ENCODE measurements at places on chromosomes 11 and 22.

GRCh38 chr22:30282616-30283046 lies 6.7 kb downstream of the CASTOR1 start:
- peak; percentile 7 for DNase-seq

DNA sequence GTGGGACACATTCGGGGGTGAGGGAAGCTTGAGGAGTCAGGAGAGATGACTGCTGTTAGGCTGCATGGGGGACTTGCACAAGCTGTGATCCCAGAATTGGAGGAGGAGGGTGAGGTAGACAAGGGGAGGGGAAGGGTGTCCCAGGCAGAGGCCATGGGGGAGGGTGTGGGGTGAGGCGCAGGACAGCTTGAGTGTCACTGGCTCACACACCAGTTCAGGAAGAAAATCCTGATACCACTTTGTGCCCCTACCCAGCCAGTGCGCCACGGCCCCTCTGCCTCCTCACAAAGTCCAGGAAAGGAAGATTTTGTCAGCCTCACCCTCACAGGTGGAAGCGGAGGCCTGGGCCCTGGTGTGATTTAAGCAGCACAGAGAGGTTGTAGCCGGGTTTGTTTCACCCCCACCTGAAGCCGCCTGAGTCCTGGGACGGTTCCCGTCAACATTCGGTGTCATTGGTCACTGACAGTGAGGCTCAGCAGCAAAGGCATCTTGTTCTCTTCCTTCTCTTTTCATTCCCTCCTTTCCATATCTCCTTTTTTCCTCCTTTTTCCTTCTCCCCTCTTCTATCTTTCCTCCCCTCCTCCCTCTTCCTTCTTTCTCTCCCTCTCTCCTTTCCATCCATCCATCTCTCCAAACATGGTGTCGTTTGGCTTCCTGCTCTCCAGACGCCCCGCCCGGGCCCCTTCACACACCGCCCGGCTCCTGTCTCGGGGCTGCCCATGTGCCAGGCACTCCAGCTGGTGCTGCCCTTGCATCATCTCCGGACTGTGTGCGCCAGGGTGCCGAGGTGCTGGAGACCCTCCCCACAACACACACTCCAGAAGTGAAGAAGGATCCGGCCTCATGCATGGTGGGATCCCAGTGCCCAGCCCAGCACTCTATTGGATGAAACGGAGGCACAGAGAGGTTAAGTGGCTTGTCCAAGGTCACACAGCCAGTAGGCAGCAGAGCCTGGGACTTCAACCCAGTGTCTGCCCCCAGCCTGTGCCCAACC lies 89.3 kb downstream of the MPPED1 start:
- no peak for DNase-seq

DNA sequence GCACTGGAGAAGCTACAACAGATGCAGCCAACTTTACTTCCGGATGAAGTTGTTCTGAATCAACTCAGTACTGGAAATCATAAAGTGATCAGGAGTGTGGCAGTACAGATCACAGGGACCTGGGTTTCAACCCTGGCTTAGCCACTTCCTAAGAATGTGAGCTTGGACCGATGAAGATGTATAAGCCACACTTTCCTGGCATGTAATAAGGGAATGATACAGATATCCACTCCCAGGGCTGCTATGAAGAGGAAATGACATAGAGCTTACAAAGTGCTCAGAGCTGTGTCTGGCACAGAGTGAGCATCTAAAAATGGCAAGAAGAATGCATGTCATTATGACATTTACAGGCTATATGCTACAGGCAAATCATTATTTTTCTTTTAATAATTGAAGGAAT lies 378.7 kb downstream of the NTM start:
- no peak for DNase-seq

DNA sequence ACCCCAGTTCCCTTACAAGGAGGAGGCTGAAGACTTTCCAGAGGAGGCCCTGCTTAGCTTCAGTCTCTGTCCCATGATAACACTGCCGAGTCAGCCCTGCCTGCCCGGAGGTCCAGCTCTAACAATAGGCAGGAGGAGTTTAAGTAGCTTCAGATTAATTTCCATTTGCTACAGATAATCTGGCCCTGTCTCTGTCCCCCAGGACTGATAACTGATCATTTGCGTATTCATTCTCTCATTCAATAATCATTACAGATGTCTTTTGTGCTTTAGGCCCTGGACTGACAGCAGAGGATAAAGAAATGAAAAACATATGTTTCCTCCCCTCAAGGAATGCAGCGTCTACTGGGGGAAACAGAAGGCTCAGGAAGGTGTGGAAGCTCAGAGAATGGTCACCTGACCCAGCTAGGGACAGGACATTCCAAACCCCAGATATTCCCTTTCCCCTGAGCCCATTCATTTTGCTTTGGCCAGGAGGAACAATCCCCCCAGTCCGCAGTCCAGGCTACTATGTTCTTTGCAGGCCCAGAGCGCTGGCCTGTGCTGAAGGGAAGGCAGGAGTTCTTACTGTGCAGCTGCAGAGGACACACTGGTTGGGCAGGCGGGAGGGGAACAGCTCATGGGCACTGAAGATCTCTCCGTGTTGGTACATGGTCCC lies 20.8 kb downstream of the CHRDL2 start:
- no peak for DNase-seq

DNA sequence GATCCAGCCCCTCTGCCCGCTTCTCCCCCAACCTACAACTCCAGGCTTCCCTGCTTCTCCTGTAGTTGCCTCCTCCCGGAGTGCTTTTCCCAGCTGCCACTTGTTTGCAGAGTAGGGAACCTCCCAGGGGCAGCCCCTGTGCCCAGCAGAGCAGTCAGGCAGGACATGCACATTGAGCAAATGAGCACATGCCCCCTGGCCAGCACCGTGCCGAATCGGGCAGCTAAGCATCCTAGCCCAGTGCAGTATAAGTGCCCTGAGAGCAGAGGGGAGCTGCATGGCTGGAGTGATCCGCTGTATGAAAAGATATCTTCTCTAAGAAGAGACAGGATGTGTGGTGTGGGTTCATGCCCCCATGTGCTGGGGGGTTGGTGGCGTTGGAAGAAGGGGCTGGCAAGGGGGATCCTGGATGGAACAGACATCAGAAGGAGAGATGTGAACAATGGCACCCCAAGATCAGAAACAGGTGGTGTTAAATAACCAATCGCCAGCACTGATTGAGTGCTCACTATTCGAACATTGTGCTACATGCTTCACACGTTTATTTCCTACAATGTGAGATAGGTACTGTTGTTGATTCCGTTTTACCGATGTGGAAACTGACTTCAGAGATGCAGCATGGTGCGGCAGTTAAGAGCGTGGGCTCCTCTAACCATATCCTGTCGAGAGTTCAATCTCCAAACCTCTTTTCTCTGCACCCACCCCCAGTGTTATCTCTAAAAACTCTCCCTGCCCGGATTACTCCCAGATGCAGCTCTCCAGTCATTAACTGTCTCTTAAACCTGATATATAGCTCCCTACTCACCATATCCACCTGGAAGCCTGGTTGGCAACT lies 1.2 kb downstream of the AIP start:
- no peak for DNase-seq

DNA sequence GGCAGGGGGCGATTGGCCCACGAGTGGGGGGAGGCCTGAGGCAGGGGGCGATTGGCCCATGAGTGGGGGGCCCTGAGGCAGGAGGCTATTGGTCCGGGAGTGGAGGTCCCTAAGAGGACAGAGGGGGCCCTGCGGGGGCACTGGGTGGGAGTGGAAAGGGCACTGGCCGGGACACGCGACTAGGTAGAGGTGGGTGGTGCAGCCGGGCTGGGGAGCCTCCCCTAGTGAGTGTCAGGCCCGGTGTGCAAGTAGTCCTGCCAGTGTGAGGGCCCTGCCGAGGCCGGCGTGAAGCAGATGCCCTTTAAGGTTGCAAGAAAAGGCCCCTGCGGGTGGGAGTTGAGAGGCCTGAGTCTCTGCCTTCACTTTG lies 909 bp upstream of the BRD1 start:
- no peak for DNase-seq

- DNase-seq = no peak
These were observed 837.8 kb downstream of the TBC1D22A start for GRCh38 chr22:47600281-47600680.

- DNase-seq = no peak
These were observed 15.5 kb downstream of the RHBDD3 start for GRCh38 chr22:29251981-29252911.

GRCh38 chr11:121035169-121035755 lies 11.4 kb downstream of the TBCEL start:
- DNase-seq = no peak

- DNase-seq = no peak
These were observed 10.8 kb downstream of the ST3GAL4 start for GRCh38 chr11:126366064-126366822.

- no peak for DNase-seq
These were observed 14.5 kb downstream of the ROBO3 start for GRCh38 chr11:124879493-124880289.

- no peak for DNase-seq
These were observed 103.5 kb upstream of the OR5AK2 start for GRCh38 chr11:56885177-56885576.

GRCh38 chr11:12209096-12209495 lies 98.7 kb downstream of the MICAL2 start:
- DNase-seq = no peak

DNA sequence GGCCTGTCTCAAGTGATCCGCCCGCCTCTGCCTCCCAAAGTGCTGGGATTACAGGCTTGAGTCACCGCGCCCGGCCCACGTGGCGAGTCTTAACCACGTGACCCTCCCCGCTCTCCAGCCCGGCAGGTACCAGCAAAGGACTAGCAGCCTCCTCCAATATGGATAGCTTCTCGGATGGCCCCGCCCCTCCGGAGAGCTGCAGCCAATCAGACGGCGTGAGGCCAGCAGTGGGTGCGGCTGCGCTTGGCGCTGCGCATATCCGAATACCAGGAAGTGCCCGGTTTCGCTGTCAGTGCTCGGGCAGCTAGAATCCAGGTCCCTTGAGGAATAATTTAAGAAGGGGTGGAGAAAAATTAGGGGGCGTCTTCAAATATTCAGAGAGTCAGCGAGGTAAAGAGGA lies 14.7 kb upstream of the PISD start:
- DNase-seq = peak; percentile 75

DNA sequence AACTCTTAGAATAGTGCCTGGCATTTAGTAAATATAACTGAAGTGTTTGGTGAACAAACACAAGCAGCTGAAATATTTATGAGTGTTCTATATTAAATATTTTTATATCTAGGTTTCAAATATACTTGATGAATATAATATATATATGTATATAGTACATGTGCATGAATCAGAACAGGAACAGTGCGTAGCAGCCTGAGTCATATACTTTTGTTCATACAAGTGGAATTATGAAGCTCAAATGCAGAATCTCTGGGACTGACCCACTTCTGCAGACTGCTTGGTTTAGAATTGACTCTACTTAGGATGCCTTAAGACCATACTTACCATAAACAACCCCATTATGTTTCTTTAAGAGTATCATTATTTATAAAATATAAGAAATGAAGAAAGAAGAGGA lies 997.8 kb upstream of the RAG2 start:
- DNase-seq = no peak

DNA sequence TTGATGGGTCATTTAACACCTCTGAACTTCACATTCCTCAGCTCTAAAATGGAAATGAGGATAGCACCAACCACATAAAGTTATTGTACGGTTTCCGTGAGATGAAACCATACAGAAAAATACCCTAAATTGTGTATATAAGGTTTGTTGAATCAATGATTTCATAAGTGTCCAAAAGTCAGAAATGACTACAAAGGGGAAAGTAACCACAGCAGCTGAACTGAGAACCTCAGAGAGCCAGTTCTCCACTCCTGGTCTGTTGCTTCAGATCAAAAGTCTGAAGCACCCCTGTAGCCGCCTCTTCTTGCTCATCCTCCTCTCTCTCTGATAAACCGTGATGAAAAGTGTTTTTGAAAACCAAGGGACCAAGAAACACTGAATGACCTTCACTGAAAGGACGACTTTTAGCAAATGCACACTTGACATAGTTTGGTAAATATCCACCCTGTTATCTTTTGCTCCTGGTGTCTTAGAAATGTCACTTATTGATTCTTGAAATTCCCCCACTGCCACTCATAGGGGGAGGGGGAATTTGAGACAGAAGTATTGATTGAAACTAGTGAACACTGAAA lies 194.5 kb downstream of the NAV2 start:
- DNase-seq = no peak

GRCh38 chr11:73367482-73368024 lies 8.6 kb upstream of the RELT start:
- DNase-seq = no peak

DNA sequence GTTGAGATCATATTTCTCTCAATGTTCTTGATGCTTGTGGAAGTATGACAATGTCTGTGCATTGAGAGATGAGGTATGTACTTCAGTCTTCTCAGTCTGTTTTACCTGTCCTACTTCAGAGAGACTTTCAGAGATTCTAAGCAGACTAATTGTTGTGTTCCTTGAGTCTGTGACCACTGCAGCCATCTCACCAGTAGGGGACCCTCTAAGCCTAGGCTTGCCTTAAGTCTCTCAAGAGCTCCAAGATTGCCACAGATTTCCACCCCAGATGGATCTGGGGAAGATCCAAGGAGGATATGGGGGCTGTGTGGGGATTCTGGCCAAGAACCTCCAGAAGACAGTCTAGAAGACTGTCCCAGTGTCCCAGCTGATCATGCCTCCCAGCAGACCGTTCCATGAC lies 179.9 kb upstream of the PLET1 start:
- DNase-seq = no peak

DNA sequence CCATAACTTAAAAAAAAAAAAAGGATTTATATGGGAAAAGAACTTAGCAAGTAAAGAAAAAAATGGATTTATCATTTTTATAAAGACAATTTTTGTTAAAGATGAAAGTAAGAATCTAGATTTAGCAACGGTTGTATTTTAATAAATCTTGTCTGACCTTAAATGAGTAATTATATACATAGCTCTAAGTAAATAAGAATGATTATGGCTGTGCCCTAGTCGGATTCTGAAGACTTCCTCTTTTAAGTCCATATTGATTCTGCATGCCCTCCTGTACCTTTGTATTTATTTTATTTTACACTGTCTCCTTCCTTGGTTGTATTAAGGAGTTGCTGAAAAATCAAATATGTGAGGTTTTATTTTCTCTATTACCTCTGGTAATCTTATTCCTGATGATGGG lies 7.1 kb downstream of the RBX1 start:
- no peak for DNase-seq

- no peak for DNase-seq
These were observed 29.7 kb downstream of the AP2A2 start for GRCh38 chr11:955154-956063.

Data from bone marrow (tissue), 2 donors.